ENCODE measurements at places on chromosomes 2 and 18.

DNA sequence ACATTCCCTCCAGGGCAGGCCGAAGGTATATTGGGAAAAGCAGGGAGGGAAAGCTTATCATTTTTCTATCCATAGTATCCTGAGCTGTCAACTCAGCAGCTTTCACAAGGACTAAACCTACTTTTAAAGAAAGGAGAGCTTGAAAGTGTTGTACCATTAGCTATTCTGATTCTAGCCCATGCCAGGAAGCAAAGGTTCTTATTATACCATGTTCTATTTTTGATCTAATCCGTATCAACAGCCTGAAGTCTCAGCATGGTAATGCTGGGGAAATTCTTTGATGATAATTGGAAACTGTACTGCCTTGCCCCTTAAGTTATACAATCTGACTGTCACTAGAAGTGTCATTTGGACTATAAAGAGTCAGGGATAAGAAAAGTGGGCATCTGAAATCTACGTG lies 193.3 kb downstream of the IKZF2 start:
- DNase-seq = no peak

DNA sequence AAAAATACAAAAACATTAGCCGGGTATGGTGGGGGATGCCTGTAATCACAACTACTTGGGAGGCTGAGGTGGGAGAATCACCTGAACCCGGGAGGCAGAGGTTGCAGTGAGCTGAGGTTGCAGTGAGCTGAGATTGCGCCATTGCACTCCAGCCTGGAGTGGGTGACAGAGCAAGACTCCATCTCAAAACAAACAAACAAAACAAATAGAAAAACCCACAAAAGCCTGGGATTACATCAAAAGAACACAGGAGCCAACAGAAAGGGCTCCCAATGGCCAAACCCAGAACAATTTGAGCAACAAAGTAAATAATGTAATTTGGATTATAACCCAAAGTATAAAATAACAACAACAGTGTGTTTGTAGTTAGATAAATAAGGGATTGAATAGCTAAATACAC lies 159.8 kb downstream of the UXS1 start:
- DNase-seq = no peak

DNA sequence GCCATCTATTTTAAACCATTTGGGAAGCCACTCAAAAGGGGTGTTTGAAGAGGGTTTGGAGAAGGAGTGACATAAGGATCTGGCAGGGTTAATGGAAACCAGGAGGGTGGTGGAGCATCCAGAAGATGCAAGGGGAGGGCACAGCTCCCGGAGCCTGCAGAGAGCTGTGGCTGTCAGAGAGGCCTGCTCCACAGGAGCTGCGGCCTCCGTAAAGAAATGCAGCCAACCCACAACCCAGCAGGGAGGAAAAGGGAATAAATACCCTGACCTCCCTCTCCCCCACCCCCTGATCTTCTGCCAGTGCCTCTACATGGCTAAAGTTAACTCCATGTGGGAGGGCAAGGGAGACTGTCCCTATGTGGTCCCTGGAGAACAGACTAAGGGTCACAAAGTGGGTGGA lies 567.1 kb upstream of the POU3F3 start:
- DNase-seq = no peak

DNA sequence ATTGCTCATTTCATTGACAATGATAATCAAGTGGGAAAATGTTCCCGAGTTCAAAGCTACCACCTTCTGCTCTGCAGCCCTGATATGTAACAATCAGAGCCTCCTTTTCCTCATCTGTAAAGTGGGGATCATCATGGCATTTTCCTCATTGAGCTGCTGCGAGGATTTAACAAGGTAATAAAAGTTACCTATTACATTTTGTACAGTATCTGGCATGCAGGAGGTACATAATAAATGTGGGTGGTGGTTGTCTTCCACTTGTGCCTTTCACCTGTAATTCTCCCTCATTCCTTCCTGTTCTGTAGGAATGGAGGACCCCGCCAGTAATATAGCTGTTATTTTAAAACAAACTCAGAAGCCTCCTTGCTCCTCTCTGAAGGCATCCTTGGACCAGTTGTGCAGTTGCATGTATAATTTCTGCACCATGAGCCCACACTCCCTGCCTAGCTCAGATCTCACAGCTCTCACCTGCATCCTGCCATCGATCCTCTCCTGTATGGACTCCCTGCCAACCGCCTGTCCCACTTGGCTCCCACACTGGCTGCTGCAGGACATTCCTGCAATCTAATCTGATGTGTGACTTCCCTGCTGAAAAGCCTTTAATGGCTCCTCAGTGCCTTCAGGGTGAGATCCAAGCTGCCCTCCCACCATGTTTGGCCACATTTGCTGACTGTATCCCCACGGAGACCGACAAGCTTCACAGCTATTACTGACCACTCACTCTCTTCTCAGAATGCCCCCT lies 350.4 kb downstream of the EN1 start:
- DNase-seq = no peak

DNA sequence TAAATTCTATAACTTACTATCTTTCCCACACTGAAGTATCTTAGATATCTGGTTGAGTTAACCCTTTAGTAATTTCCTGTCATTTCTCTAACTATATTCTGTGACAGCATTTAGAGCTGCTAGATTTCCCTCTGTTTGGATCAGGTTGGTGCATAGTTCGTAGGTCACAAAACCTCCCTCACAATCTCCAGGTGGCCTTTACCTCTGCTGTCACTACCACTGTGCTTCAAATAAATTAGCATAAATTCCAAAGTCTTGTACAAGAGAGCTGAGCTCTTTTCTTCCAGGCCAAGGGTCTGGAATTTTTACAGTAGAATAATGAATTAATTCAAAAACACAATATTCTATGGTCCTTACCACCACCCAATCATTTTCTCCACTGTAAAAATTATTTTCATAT lies 739.7 kb downstream of the ERBB4 start:
- no peak for DNase-seq

GRCh38 chr18:7062236-7062635 lies 55.4 kb downstream of the LAMA1 start:
- DNase-seq = no peak

- no peak for DNase-seq
Measured at GRCh38 chr2:161418275-161418714, 2.2 kb downstream of the TBR1 start.

GRCh38 chr2:30986231-30986580 lies 152.0 kb downstream of the GALNT14 start:
- DNase-seq = no peak

DNA sequence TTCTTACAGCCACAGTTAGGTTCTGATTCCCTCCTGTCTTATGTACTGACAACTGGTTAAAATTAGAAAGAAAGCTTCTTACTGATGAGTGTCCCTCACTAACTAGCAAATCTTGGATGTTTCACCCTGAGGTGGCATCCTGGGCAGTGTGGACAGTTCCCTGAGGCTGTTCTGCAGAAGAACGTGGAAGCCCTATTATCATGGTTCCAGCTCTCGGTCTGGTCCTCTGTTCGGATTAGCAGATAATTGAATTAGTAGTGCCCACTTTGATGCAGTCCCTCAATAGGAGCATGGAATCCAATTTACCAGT lies 381.7 kb upstream of the NT5C1B start:
- DNase-seq = no peak

DNA sequence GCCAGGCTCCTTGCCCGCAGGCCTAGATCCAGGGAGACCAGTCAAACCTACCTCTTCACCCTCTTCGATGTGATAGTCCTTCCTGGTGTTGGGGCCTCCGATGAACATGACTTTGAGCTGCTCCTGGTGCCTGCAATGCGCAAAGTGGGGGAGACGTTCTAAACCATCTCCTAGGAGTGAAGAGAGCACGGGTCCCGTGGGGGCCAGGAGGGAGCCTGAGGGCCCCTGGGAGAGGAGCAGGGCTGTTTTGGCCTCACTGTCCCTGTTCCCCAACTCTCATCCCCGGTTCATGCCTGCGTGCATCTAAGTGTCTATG lies 3.9 kb downstream of the HAAO start:
- no peak for DNase-seq

DNA sequence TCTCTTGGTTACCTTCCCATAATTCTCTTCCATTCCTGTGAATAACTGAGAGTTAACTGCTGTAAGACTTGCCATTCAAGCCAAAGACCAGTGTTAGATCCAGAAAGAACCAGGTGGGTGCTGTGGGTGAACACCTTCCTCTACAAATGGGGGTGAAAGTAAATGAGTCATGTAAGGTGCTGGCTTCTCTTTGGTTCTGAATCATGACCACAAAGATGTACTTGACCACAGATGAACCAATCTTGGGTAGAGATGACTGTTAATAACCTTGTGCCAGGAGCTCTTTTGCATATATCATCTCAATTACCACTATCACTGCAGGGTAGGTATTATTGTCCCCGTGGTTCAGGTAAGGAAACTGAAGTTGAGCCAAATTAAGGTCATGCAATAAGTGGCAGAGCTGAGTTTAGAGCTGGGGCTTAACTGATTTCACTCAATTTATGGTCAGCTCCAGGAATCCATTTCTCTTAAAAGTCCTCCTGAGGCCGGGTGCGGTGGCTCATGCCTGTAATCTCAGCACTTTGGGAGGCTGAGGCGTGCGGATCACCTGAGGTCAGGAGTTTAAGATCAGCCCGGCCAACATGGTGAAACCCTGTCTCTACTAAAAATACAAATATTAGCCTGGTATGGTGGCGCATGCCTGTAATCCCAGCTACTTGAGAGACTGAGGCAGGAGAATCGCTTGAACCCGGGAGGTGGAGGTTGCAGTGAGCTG lies 244.9 kb upstream of the CXCR4 start:
- DNase-seq = no peak

- DNase-seq = no peak
Measured at GRCh38 chr18:41077076-41077475, 878.0 kb upstream of the PIK3C3 start.

DNA sequence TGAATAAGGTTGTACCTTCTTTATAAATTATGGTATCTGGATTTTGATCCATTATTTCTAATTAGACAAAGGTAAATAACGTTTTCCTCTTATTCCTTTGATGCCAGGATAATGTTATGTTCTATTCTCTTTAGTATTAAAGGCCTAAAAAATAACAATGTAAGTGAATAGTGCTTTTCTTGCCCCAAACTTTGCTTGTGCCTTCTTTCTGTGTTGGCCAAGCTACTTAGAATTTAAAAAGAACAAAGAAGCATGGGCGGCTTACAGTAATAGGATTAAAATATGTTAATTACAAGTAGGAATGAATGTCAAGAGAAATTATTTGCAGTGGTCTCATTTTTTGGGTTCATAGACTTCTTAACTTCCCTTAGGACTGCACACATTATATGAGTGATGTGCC lies 105.0 kb upstream of the FSIP2 start:
- no peak for DNase-seq

- no peak for DNase-seq
Measured at GRCh38 chr2:46669996-46670793, 190.8 kb downstream of the TMEM247 start.

GRCh38 chr2:214628091-214628490 lies 181.4 kb downstream of the BARD1 start:
- DNase-seq = no peak

- peak; percentile 8 for DNase-seq
Measured at GRCh38 chr2:129347486-129348217, 631.8 kb upstream of the RAB6C start.

GRCh38 chr18:63284827-63285733 lies 34.5 kb downstream of the BCL2 start:
- DNase-seq = no peak

GRCh38 chr2:6352247-6352646 lies 513.5 kb downstream of the CMPK2 start:
- DNase-seq = no peak

- DNase-seq = no peak
Measured at GRCh38 chr18:76754351-76754750, 68.0 kb upstream of the ZNF236 start.

DNA sequence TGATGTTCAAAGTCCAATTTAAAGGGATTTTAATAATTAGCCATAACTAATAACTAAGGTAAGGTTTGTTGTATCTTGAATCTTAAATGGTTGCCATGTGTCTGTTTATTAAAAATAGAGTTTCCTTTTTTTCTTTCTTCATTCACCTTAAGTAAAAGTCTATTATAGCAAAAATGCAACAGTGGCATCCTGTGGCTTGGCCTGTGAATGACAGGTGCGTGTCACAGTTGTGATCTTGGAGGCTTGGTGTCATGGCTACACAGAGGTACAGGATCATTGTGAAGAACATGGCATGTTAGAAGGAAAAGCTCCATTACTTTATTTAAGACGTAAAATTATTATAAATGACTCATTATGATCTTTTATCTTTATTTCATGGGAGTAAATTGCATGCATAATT lies 246.1 kb downstream of the BCL2 start:
- DNase-seq = no peak

- DNase-seq = no peak
Measured at GRCh38 chr2:127887082-127887775, 1.5 kb upstream of the AMMECR1L start.

- DNase-seq = no peak
Measured at GRCh38 chr2:69469375-69469774, 32.1 kb upstream of the NFU1 start.

- DNase-seq = no peak
Measured at GRCh38 chr18:31162419-31162793, 250 bp downstream of the DSC1 start.

GRCh38 chr2:86633155-86633651 lies 9.5 kb upstream of the RNF103 start:
- no peak for DNase-seq

DNA sequence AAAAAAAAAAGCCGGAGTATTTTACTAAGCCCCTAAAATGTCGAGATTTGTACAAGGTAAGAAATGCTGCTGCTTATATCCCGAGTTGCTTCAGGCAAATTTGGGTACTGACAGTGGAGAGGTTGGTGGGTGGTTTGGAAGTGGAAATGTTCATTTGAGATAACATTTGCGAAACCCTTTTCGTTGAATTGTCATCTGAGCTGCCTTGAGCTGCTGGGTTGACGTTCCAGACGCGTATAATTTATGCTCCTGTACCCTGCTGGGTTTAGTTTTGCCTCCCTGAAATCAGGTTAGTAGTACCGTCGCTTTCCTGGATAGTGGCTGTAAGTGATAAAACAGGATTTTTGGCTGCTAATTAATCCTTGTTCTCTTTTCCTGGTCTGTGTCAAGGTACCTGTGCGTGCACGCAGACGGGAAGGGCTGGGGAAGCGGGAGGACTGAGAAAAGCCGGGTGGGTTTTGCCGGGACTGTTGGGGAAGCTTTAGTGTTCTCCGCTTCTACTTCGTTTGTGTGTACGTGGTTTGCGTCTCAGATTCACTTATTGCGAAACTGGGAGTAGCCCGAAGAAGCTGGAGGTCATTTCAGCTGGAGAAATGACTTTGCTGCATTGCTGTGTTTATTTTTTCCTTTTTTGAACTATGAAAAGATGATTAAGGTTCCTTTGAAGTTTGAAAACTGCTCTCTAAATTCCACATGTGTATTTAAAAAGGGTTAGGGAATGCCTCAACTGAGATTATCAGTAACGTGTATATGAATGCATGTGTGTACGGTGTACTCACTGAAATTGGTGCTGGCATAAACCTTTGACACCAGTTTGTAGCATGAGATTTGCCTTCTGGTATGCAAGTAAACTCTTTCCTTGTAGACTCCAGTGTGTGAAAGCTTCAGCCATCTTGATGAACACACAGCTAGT lies 709 bp downstream of the UGP2 start:
- DNase-seq = peak; percentile 50

GRCh38 chr2:188628989-188629752 lies 337.5 kb downstream of the GULP1 start:
- DNase-seq = no peak

- DNase-seq = no peak
Measured at GRCh38 chr2:67259556-67260342, 137.4 kb upstream of the ETAA1 start.
